ENCODE measurements at places on chromosomes 13 and 19.

DNA sequence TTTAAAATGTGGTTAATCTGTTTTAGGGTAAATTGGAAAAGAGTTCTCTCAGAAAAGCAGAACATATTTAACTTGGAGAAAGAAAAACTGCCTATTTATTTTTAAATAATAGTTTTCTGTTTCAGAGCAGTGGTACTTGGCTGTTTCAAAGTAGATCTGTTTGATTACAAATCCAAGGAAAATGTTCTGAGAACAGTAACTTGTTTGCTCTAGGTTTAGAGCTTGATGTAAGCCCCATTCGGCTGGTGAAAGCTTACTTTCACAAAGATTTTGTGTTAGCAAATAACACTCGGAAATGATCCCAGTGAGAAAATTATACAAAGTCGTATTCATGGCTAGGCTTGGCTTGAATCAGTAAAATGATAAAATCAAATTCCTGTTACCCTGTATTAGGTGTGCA, 395.8 kb upstream of the GPC6 start:
- no peak for DNase-seq

- DNase-seq = no peak
Measured at GRCh38 chr13:45242070-45242469, 41.2 kb upstream of the KCTD4 start.

DNA sequence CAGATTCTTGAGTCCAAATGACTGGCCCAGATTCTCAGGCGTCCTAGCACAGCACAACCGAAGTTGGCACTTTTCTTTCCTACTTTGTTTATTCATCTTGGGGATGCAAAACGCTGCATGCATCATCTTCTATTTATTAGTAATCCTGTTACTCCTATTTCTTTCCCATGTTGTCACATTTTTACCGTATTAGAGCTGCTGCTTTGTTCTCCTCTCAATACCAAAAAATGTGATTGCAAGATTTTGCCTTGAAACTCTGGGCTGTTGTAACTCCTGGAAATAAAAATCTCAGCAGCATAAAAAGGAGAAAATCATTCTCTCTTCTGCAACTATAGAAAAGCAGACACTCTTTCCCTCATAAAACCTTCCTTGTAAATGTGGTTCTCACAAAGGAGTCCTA, 12.9 kb upstream of the IGSF23 start:
- DNase-seq = no peak

DNA sequence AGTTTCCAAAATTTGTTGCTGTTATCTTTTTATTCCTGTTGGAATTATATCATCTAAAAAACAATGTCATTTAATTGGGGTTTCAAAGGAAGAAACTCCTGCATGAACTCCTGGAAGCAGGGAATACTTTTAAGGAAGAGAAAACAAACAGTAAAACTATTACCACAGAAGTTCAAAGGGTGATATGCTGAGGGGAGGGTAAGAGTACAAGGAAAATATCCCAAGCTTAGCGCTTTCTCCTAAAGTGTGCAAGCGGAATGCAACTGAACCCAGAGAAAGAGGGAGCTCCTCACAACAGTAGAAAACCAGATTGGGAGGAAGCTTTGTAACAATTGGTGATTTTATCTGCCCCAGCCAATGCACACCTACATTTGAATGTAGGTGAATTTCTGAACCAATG, 175.1 kb downstream of the NUFIP1 start:
- DNase-seq = no peak

GRCh38 chr13:32047793-32048192, 16.2 kb downstream of the FRY start:
- peak; percentile 5 for DNase-seq

GRCh38 chr13:23391752-23392151, 41.8 kb downstream of the SACS start:
- no peak for DNase-seq

- no peak for DNase-seq
Measured at GRCh38 chr13:25871389-25872125, 180.3 kb downstream of the SHISA2 start.

GRCh38 chr13:34038541-34039068, 220.7 kb downstream of the RFC3 start:
- no peak for DNase-seq

DNA sequence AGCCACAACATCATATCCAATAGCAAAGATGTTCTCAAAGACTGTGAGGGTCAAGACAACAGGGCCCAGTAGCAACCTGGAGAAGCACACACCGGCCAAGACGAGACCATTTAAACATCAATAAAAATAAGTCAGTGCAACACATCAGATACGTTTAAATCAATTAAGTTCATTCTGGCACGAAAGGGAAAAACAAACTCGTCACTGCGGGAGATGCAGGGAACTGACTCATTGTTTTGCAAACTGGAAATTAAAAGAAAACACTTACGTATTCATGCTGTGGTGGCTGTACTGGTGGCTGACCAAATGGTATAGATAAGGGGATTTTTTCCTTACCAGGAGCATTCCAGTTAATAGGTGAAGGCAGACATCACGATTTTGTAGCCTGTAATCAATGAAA, 26.3 kb upstream of the SLC15A1 start:
- no peak for DNase-seq

GRCh38 chr13:94313321-94313910, 166.1 kb downstream of the DCT start:
- DNase-seq = no peak

DNA sequence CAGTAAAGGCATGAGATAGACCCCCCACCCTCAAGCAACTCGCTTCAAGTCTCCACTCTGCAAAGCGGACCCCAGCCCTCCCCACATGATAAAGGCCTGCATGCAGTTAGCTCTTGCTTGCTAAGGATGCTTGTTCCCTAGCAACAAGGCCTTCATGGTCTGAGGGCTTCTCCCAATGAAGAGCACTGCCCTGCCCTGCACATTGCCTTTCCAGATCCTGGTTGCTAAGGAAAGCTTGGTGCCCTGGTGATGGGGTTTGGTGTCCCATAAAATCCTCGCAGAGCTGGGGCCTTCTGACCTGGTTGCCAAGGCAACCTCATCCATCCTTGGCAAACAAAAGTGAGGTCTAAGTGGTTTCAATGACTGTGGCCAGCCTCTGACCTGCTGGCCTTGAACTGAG, 6.0 kb downstream of the DBP start:
- no peak for DNase-seq

- DNase-seq = no peak
Measured at GRCh38 chr13:68254151-68254550, 1024.0 kb upstream of the PCDH9 start.

GRCh38 chr13:37615276-37615675, 16.7 kb upstream of the POSTN start:
- DNase-seq = no peak

DNA sequence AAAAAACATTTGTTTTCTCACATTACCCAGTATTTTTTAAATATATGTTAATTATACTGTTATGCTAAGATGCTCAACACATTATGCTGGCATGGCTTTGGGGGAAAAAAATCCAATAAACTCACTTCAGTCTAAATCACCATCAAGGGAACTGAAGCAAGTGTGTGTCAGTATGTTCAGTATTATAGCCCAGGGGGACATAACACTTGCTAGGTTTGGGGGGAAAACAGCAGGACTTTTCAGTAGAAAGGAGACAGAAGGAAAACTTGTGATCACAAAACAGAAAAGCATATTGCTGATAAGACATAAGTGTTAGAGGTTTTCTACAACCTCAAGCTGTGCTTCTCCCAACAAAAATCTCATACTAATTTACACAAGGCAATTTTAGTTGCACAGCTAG, 1759.9 kb upstream of the PCDH20 start:
- DNase-seq = no peak

DNA sequence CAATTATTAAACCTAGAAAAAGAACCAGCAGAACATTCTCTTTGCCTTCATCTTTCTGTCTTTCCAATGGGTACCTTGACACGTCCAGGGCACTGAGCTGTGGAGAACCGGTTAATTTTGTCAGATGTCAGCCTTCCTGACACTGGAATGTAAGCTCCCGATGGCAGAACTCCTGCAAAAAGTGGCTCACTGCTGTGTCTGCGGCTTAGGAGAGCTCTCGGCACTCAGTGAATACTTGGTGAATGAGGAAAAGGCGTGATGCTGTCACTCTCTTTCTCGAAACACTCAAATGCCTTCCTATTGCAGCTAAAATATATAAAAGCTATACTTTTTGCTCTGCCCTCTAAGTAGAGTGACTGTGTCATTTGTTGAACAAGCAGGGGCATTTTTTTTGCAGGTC, 17.6 kb downstream of the CEBPA start:
- no peak for DNase-seq

DNA sequence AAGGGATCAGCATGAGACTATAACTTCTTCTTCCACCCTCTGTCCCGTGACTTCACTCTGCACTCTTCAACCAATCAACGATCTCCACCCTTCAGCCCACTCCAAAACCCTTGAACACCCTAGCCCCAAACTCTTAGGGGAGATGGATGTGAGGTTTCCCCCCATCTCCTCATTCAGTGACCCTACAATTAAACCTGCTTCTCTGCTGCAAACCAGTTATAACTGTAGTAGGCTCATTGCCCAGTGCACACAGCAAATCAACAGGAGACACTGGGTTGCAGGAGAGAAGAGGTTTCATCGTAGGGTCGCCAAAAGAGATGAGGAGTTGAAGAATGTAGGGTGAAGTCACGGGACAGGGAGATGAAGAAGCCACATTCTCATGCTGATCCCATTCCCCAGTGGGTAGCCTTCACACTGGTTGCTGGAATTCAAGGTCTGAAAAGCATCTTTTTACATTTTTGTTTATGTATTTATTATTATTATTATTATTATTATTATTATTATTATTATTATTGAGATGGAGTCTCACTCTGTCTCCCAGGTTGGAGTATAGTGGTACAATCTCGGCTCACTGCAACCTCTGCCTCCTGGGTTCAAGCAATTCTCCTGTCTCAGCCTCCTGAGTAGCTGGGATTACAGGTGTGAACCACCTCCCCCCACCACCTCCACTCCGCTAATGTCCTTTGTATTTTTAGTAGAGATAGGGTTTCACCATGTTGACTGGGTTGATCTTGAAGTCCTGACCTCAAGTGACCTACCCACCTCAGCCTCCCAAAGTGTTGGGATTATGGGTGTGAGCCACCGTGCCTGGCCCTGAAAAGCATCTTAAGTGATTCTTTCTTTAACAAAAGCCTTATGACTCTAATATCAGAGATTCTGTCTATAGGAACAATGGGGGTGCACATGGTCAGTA, 5.8 kb upstream of the CYP2S1 start:
- no peak for DNase-seq

DNA sequence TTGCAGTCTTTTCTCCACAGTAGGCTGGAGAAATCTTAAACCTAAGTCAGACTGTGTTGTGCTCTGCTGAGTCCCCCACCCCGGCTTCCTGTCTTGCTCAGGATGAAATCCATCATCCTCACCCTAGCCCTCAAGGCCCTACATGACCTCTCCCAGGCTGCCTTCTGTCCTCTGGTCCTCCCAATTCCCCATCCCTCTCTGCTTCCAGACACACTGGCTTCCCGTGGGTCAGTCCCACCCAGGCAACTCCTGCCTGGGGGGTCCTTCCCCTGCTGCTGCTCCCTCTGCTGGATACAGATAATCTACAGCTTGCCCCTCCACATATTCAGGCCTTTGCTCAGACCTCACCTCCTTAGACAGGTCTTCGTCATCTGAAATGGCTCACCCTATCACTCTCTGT, 18.4 kb upstream of the CBY2 start:
- DNase-seq = no peak

- no peak for DNase-seq
Measured at GRCh38 chr13:106597186-106597585, 29.2 kb upstream of the ARGLU1 start.

- no peak for DNase-seq
Measured at GRCh38 chr13:111166882-111167675, 52.0 kb downstream of the ARHGEF7 start.

DNA sequence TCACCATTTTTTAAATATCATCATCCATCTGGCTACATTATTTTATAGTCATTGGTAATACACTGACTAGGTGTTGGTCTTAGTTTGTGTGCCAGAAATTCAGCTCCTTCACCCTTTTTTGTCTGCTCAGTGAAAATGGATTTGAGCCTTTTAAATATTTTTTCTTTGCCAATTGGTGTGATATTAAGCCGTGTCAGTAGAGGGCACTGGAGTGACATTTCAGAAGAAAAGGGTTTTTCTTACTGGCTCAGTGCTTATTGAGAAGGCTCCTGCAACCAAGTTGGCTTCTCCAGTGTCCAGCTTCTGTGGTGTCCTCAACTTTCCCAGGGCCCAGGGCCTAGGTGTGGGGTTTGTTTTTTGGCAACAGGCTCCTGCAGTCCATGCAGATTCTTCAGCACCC, 546.6 kb downstream of the DACH1 start:
- no peak for DNase-seq

- DNase-seq = peak; percentile 85
Measured at GRCh38 chr13:30371649-30372265, 50.5 kb upstream of the UBE2L5 start.

- no peak for DNase-seq
Measured at GRCh38 chr13:40755082-40755700, 15.8 kb downstream of the MRPS31 start.

GRCh38 chr13:111219950-111220349, 100.5 kb upstream of the TEX29 start:
- no peak for DNase-seq

Data from CD4-positive, alpha-beta T cell treated with Interleukin-6 at 100 ng/mL for 8 hours (primary cell).